ENCODE measurements at places on chromosomes 2 and 18. TPM values are rescaled to one million over a fixed set of nuclear protein-coding genes. Genes with fewer than 3 reads are reported as not detected.

DNA sequence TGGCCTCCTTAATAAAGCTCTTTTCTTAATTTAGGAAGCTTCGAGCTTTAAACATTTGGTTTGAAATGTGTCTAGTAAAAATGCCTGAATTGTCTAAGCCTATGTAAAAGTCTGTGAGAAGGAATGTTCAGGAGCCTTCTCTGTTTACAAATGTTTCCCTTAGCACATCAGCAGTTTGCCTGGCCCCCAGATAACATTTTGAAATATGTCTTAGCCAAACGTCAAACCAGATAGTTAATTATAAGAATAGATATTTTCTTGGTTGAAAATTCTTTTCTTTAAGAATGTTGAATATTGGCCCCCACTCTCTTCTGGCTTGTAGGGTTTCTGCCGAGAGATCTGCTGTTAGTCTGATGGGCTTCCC lies 498.6 kb downstream of the CCDC85A start:
- DNase-seq = no peak

DNA sequence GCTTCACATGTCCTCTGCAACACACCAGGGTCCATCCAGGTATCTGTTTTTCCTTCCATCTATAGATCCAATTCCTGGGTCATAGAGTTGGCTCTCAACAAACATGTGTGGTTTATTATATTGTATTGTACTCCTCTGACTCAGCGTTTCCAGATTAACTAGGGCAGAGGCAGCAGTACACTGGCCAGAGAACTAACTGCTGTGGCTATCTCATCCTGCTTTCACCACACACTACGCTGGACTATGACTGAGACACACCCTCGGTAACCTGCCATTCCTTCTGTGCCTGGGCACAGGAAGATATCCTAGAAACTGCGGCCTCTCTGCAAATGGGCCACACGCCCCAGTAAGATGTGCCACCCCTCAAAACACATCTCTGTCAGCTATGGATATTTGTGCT lies 159.8 kb upstream of the STK17B start:
- no peak for DNase-seq

GRCh38 chr18:551404-552061 lies 28.6 kb upstream of the CETN1 start:
- DNase-seq = no peak

DNA sequence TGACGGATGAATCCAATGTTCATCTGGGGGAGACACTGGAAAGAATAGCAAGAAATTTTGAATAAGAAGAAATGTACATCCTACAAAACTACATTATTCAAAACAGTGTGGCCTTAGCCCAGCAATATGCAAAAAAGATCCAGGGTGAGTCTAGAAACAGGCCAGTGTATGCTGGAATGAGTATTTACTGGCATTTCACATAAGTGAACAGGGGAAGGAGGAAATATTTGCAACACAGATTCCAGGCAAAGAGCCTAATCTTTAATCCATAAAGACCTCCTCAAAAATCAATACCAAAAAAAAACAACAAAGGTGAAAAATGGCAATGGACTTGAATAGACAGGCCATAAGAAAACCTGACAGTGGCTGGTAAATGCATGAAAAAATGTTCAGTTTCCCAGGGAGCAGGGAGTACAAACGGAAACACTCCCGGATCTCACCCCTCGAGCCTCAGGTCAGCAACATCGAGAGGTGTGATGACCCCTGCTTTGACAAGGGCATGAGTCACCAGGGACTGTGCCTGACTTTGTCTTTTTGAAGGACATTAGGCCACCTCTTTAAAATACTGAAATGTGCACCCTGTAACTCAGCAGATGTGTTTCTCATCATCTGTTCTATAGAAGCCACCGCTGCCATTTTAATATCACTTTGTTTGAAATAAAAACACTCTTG lies 12.7 kb upstream of the GPC1 start:
- no peak for DNase-seq

DNA sequence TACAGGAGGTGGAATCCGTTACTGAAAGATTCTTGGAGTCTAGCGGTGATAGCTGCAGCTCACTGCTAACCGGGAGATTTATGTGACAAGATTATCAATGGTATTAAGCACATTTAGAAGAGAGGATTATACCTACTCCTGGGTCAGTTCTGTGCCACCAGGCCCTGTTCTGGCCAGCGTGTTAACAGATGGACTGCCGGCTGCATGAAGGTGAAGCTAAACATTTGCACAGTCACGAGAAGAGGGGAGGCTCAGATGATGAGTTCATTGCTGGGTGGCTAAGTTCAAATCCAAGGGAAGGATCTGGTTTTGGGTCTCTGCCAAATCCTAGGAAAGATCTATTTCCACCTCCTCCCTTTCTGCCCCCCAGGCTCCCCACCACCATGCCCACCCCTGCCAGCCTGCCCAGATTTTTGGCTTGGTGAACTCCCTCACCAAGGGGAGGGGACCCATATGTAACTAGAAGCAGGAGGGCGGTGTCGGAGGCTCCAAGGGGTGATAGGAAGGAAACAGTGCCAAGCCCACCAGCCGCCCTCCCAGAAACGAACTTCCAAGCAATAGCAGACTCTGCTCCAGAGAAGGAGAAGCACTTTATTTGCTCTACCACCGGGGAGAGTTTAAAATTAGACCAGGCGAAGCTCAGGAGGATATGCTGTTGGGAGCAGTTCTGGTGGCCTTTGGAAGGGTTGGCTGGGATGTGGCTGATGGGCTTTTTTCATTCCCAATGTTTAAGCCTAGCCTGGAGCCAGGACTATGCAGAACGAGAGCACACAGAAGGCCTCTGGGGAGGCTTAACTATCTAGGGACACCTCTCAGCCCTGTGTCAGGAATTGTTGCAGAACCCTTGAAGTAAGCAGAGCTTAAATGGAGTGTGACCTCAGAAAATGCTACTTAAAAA lies 200.5 kb downstream of the KLHL29 start:
- DNase-seq = no peak

GRCh38 chr2:102509749-102510148 lies 36.7 kb downstream of the SLC9A4 start:
- no peak for DNase-seq

- no peak for DNase-seq
Measured at GRCh38 chr18:57791911-57792310, 11.2 kb downstream of the ATP8B1 start.

- DNase-seq = no peak
Measured at GRCh38 chr2:58237741-58238140, 3.4 kb downstream of the FANCL start.

GREB1L gene
- 1.5 TPM for total RNA-seq

GALNT5 gene
- 3.1 TPM for total RNA-seq

MYO5B gene
- 114 TPM for total RNA-seq
